Foreskin fibroblast (primary cell): ENCODE measurements at places on chromosomes 6 and 20.

GRCh38 chr20:45515147-45515913 is at the start of gene SPINT3:
Gene SPINT3, minus strand, starts transcription at chr20:45515622. Its CDS starts 14 bp downstream, at chr20:45515608.
- no peak for DNase-seq

DNA sequence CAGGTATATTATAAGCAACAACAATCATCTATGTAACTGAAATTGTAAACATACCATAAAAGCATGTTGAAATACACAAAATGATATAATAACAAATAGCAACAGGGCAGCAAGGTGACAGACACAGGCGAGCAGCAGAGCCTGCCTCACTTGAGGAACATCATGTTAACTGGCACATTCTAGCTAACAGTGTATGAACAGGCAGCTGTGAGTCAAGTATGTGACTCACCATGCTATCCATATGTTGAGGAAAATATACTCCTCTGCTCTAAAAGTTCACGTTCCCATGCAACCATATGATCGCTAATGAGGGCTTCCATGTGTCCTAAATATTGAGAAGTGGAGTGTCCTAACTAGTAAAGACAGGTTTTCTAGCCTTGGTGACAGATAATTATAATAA is 18.4 kb downstream of the SERAC1 start:
- DNase-seq: peak; percentile 83

DNA sequence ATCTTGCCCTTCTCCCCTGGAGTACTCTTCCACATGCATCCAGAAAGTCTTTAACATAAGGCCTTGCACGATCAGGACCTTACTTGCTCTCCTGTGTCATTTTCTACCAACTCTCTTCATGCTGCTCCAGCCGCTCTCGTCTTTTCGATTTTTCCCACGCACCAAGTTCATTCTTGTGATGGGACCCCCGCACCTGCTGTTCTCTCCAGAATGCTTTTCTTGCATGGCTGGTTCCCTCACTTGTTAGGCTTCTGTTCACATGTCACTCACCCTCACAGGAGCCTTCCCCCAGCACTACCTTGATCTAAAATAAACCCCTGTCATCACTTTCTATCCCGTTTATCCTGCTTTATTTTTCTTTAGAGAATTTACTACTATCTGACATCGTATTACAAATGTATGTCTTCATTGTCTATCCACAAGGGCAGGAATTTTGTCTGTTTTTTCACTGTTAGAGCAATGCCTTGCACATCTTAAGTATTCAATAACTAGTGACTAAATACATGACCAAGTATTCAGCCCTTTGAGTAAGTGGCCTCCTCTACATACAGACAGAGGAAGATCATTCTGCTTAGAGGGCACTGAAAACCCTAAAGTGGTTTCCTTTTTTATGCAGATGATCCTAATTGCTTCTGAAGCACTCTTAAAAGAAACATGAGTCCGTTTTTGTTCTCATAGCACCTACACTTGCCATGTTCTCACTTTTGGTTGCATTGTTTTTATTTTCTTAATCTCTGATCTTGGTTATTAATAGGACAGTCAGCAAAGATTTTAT is 166.9 kb downstream of the SLC16A10 start:
- DNase-seq: no peak

DNA sequence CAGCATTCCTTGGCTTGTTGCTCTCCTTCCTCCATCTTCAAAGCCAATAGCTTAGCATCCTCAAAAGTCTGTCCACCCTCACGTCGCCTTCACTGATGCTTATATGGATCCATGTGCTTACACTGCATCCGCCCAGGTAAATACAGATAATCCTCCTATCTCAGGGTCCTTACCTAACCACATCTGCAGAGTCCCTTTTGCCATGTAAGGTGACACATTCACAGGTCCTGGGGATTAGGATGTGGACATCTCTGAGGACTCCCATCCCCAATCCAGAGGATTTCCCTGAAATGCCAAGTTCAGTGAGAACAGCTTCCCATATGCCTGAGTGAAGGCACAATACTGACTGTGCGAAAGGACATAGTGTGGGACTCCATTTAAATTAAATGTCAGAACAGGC is 25.4 kb downstream of the FKBP1A start:
- DNase-seq: no peak

- no peak for DNase-seq
Measured at GRCh38 chr6:158812611-158813010, 6.6 kb downstream of the EZR start.

GRCh38 chr20:48163505-48163904 is 378.2 kb upstream of the SULF2 start:
- DNase-seq: no peak

GRCh38 chr6:15020119-15020770 is 225.6 kb upstream of the JARID2 start:
- no peak for DNase-seq

DNA sequence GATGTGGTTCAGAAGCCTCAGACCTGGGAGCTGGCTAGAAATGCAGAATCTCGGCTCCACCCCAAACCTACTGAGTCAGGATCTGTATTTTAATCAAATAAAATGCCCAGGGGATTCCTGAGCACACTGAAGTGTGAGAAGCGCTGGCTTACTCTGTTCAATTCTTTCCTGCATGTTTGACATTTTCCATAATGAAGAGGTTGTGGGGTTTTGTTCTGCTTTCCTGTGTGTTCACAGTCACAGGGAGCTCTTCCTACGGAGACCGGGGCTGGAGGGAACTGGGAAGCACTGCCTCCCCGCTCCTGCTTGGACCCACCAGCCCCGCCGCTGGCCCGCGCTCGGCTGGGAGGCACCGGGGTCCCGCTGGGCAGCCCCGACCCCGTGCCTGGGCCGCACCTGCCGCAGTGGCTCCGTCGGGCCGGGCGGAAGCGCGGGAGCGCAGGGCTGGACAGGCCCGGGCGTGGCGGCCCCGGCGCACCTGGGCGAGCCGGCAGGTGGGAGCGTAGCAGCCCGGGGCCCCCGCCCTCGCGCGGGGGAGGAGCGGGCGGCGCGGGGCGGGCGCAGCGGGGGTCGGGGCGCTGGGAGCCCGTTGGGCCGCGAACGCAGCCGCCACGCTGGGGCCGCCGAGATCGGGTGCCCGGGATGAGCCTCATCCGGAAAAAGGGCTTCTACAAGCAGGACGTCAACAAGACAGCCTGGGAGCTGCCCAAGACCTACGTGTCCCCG is at the start of gene MAPK13:
Gene MAPK13, plus strand, starts transcription at position 573 of the 726 bp plus-strand sequence. Its CDS starts 70 bp downstream, at position 643.
- DNase-seq: peak; percentile 36

- no peak for DNase-seq
Measured at GRCh38 chr6:136108361-136108945, 141.7 kb downstream of the MTFR2 start.

- no peak for DNase-seq
Measured at GRCh38 chr20:4844325-4844724, 122.6 kb downstream of the PRND start.

- DNase-seq: no peak
Measured at GRCh38 chr20:51697096-51697826, 70.9 kb downstream of the ATP9A start.

DNA sequence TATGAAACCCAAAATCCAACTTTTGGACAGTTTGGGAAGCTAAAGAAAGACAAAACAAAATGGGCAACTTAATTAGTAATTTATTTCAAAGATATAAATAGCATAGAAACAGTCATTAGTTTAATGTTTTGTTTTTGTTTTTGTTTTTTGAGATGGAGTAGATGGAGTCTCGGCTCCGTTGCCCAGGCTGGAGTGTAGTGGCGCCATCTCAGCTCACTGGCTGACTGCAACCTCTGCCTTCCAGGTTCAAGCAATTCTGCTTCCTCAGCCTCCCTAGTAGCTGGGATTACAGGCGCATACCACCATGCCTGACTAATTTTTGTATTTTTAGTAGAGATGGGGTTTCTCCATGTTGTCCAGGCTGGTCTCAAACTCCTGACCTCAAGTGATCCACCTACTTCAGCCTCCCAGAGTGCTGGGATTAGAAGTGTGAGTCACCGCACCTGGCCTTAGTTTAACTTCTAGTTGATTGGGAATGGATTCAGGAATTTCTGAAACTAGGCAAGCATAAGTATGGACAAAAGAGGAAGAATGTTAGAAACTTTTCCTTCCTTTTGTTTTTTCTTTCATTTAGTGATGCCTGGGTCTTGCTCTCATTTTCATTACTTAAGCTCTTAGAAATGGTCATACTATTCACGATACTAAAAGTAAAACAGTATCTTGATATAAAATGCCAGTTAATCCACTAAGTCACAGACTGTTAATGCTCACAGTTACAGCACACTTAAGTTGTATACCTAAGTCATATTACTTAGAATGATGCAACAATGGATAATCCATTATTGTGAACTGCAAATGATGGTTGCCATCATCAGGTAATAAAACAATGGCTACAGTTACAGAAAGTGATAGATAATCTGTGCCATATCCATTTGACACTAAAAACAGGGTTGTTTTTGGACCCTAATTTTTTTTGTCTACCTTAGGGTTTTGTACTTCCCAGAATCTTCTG is 8.2 kb downstream of the SENP6 start:
- peak; percentile 50 for DNase-seq

DNA sequence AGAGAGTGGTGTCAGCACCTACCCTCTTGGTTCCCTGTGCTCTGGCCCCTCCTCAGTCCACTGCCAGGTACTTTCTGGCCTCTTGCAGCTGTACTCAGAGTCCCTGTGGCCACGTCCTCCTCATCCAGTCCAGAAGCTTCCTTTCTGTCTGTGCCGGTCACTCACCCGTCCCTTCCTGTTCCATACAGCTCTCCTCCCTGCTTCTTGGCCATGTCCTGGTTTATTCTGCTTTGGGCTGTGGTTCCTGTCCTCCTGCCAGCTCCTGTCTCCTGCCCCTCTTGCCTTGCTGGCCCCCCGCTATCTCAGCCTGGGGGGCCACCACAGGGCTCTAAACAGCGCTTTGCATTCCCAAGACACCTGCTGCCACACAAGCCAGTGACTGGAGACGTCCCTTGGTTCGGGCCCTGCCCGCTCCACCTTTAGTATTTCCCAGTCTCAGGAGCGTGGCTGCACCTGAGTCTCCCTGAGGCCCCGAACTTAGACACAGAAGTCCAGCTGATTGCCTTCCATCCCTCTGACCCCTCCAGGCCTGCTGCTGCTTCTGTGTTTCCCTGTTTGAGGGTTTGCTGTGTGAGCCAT is 15.5 kb upstream of the RBM38 start:
- no peak for DNase-seq

- no peak for DNase-seq
Measured at GRCh38 chr20:58352468-58352867, 36.6 kb upstream of the VAPB start.

DNA sequence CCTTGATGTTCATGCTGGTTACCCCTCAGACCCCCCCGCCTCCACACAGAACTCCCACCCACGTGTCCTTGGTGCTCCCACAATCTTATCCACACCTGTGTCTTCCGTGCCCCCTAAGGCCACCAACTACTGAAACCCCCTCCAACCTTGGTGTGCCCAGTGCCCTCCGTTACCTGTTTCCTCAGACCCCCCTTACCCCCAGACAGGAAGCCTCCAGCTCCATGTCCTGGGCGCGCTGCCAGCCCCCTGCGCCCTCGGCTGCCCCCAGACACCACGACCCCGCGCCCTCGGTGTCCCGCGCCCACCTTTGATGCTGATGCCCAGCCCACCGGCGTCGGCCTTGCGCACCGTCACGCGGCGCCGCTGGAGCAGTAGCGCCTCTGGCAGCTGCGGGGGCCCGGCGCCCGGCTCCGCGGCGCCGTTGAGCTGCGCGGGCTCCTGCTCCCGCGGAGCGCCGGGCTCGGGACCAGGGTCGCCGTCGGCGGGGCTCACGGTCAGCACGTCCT is 504 bp downstream of the SNTA1 start:
- DNase-seq: no peak

GRCh38 chr6:81750681-81751387 is 1.6 kb downstream of the TENT5A start:
- DNase-seq: no peak

- peak; percentile 65 for DNase-seq
Measured at GRCh38 chr20:1775117-1775516, 117.5 kb upstream of the SIRPG start.

- DNase-seq: no peak
Measured at GRCh38 chr6:119311514-119312142, 37.9 kb downstream of the MAN1A1 start.

- DNase-seq: no peak
Measured at GRCh38 chr6:33088931-33089620, 13.3 kb downstream of the HLA-DPB1 start.

DNA sequence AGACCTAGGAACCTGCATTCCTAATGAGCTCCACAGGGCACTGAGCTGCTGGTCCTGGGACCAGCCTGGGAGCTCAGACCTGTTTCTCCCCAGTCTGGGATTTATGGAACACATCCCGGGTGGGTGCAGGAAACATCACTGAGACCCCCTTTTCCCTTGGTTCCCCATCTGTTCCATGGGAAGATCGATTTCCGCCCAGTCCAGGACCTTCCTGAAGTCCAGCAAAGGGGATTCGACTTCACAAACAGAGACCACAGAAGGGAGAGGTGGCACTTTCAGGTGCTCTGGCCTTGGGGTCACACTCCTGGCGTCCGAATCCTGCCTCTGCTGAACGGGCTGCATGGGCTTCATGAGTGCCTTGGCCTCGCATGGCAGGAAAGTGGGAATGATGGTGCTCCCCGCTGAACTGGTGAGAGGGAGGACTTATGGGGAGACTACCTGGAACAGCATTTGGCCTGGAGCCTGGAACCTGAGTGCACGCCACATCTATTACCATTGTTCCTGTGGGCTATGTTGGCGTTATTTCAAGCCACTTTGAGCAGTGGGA is 296.3 kb downstream of the TAF4 start:
- no peak for DNase-seq

DNA sequence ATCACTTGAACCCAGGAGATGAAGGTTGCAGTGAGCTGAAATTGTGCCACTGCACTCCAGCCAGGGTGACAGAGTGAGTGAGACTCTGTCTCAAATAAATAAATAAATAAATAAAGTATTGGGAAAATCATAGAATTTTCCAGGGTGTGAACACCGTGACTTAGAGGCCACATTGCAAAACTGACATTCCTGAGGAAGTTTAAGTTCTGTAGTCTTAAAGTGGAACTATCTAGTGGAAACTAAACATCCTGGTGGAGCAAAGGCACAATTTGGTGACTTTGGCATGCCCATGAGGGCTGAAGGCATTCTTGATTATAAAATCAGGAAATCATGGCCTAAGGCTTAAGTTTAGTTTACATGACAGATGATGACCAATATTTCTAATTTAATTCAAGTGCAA is 32.7 kb upstream of the MCM3 start:
- DNase-seq: no peak

GRCh38 chr6:143941852-143942627 is 66.0 kb downstream of the PLAGL1 start:
- DNase-seq: peak; percentile 22

DNA sequence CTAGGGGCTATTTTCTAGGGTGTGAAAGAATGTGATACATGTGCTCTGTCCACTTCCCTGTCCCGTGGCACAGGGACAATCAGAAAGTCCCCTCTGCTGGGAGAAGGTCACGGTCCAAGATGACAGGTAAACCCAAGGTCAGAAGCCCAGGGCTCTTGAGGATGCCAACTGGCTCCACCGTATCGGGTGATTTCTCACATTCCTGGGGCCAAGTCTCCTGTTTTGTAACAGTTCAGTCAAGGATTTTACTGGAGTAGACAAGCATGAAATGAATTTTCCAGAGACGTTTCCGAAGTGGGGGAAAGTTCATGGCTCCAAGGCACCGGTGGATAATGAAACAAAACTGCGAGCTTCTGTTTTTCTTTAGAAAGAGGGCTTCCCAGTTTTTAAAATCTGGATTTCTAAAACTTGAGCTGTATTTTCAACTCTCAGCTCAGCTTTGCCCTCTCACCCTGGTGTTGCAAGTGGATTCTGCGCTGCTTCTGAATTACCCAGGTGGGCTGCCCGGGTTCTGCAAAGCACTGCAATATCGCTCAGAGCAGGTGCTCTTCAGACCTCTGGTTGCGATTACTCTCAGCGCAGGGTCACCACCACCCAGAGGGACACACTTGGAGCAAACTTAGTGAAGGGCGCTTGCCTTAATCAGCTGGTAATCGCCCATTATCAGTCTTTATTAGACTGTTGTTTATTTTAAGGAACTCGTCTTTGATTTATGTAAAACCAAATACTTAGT is 64.4 kb upstream of the TMEM170B start:
- DNase-seq: no peak
